Gastrocnemius medialis (tissue), 4 donors: ENCODE measurements at places on chromosomes 2 and 18. TPM values are rescaled to one million over a fixed set of nuclear protein-coding genes. Genes with fewer than 3 reads are reported as not detected.

- H3K4me3 ChIP-seq: no peak overlapping the region
- H3K27ac ChIP-seq: no peak overlapping the region
- no peaks in the 10 kb centered on the region for H3K36me3 ChIP-seq
- no peak for DNase-seq
Measured at GRCh38 chr2:17122887-17123501, 395.2 kb downstream of the RAD51AP2 start.

DNA sequence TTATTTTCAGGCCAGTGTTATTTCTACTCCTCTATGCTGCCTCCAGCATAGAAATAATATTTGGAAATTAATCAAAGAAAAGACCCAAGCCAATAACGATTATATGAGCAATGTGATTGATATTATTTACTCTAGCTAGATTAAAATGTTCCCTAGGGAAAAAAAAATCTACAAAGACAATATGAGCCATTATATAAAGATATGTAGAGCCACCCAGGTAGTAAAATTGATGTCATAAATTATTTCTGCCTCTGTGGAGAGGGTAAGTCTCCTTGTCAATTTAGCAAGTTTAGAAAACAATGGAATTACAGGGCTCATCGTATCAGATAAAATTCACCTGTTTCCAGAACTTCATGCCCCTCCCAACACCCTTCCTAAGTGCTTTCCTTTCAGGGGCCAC is 202.9 kb downstream of the RDH14 start:
- no peaks in the 10 kb centered on the region for H3K36me3 ChIP-seq
- H3K27me3 ChIP-seq: no peaks in the 10 kb centered on the region
- H3K4me1 ChIP-seq: no peaks in the 10 kb centered on the region
- no peak for DNase-seq

GRCh38 chr2:223058952-223059716 is 7.1 kb downstream of the KCNE4 start:
- H3K27me3 ChIP-seq: peaks cover 5% of the 10 kb centered on the region
- no peaks in the 10 kb centered on the region for H3K36me3 ChIP-seq
- no peak overlapping the region for H3K4me3 ChIP-seq

DNA sequence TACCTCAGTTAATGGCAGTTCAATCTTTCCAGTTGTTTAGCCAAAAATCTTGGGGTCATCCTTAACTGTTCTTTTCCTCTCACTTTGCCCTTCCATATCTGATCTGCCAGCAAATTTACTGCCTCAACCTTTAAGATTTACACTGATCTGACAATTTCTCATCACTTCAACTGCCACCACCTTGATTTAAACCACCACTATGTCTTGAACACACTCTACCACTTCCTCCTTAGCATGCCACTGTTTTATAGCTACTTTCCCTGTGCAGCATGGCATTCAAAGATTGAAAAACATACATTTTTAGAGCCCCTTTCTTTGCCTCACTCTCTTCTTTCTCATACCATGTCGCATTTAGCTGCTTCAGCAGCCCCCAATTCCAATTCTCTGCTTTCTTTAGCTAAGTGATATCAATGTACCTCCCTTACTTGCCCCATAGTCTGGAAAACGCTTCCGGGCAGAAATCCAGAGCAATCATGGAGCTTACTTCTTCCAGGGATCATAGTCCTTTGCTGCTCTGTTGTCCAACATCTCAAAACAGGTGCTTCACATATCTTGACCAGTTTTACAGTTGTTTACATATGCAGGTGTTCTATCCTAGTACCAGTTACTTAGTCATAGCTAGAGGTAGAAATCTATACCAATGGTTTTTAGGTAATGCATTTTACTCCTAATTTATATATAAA is 10.9 kb downstream of the PGAP1 start:
- no peak overlapping the region for H3K27ac ChIP-seq
- no peaks in the 10 kb centered on the region for H3K4me1 ChIP-seq
- no peak for DNase-seq
- H3K27me3 ChIP-seq: no peaks in the 10 kb centered on the region
- no peak overlapping the region for H3K4me3 ChIP-seq

DNA sequence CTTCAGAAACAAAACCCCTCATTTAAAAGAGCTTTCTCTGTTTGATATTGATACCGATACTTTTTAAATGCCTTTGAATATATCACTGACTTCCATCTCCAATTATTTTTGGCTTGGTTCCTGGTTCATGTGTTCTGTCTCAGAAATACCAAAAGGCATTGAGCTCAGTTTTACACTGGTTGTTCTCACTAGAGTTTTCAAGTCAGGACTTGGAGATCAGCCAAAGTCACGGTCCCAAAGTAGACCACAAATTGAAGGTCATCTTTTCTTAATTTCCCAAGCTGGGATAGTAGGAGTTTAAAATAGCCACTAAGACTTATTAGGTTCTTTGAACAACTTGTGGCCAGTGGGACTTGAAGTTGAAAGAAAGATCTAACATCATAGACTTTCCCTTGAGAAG is 24.2 kb downstream of the DHRS9 start:
- H3K4me3 ChIP-seq: no peak overlapping the region
- H3K4me1 ChIP-seq: no peaks in the 10 kb centered on the region
- no peak overlapping the region for H3K27ac ChIP-seq
- no peak for DNase-seq
- H3K36me3 ChIP-seq: no peaks in the 10 kb centered on the region

GKN2 gene
- not detected for total RNA-seq

SLC9A4 gene
- total RNA-seq: not detected
